ENCODE measurements at places on chromosomes 1 and 21.
A peak's percentile ranks its signal among the peaks of the same experiment; 100 is the strongest.

DNA sequence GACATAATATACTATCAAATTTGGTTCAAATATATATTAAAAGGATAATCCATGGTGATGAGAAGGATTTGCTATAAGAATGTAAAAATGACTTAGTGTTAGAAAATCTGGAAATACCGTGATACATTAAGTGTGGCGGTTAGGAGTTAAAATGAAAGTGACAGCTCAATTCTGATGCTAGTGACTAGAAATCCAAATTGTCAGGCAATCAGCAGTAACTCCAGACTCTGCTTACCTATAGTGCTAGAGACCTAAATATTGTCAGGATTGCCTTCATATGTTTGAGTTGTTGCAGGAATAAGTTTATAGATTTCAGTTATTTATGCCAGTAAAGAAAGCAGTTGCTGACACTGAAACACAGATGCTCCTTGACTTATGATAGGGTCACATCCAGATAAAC is 737.4 kb downstream of the MRPL39 start:
- DNase-seq, result no peak

DNA sequence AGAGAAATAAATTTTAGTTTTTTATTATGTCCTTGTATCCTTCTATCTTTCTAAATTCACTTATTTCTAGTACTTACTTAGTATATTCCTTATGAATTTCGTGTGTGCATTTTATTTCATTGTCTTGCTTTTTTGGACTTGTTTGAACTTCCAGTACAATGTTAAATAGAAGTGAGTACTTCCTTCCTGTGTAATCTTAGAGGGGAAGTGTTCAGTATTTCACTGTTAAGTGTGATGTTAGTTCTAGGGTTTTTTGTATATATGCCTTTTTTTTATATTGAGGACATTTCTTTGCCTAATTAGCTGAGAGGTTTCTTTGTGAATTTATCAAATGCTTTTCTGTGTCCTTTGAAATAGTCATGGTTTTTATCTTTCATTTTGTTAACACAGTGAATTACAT is 10.7 kb downstream of the LYPLAL1 start:
- no peak for DNase-seq

- DNase-seq, result no peak
These were observed 28.7 kb downstream of the PSMB4 start for GRCh38 chr1:151428068-151428467.

GRCh38 chr1:36918604-36919003 is 115.7 kb downstream of the GRIK3 start:
- DNase-seq, result no peak

DNA sequence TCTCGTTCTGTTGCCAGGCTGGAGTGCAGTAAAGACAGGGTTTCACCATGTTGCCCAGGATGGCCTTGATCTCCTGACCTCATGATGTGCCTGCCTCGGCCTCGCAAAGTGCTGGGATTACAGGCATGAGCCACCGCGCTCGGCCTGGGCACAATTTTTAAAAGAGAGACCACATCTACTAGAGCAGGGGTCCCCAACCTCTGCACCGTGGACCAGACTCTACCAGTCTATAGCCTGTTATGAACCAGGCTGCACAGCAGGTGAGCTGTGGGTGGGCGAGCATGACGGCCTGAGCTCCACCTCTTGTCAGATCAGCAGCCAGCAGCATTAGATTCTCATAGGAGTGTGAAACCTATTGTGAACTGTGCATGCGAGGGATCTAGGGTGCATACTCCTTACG is 20.8 kb downstream of the TNNT2 start:
- no peak for DNase-seq

GRCh38 chr1:8182034-8182761 is 135.7 kb upstream of the SLC45A1 start:
- DNase-seq, result no peak

- no peak for DNase-seq
These were observed 261.3 kb upstream of the CHRM3 start for GRCh38 chr1:239125027-239125426.

- no peak for DNase-seq
These were observed 16.7 kb upstream of the NADK start for GRCh38 chr1:1794999-1795398.

DNA sequence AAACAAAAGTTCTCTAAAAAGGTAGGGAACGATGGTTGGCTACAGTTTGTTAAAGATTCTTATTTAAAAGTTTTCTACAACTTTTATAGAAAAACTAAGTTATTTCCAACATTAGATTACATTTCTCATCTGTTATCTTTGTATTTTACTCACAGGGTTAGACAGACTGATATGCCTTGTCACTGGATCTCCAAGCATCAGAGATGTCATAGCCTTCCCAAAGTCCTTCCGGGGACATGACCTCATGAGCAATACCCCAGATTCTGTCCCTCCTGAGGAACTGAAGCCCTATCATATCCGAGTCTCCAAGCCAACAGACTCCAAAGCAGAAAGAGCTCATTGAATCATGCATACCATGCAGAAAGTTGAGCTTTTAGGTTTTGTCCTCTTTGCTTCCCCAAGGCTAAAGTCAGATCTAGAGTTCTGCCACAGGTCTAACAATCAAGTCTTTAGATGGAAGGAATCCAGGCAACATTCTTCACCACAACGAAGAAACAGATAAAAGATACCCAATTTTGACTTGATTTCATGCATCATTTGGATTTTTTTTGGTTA is 10.3 kb downstream of the GAS5 start:
- DNase-seq, result no peak

DNA sequence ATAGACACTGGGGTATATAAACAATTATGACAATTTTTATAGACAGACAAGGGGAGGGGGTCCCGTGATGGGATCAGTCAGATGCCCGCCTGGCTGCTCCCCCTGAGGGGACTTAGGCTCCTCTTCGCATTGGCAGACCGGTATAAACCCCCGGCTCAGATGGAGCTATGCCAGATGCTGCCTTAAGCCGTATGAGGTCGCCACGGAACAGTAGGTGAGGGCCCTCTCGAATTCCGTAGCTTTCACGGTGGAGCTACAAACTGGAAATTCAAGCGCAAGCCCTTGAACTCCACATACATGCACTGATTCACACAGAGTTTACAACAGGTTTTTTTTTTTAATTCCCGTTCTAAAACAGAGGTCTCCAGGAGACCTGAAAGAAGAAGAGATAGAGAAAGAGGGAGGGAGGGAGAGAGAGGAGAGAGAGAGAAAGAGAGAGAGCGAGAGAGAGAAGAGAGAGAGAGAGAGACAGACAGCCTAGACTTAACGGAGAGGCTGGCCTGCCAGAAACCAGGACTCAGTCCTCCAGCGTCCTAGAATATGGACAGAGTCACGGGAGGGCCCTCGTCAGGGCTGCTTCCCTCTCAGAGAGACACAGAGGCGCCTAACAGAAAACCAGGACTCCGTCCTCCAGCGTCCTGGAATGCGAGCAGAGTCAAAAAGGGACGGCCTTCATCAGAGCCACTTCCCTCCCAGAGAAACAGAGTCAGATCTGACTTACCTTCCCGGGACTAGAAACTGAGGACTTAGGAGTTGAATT is 24.4 kb upstream of the TMEM54 start:
- DNase-seq, result peak; percentile 36

GRCh38 chr1:230759369-230760065 is 12.3 kb downstream of the CAPN9 start:
- no peak for DNase-seq

DNA sequence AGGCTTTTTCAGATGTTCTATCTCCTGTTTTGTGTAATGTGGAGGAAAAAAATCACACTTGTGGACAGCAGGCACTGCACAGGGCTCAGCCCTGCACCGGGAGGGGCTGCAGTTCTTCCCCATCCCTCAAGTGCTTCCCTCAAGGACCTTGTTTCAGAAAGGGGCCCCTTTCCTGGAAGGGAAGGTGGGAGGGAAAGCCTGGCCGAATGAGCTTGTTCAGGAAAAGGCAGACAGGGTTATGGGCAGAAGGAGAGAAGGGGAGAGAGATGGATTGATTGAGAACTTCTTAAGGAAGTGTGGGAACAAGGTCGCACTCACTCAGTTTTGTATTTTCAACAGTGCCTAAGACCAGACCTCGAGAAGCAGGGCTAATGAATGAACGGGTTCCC is 41.2 kb downstream of the OLFML2B start:
- no peak for DNase-seq

GRCh38 chr1:162178432-162178831 is 108.9 kb downstream of the NOS1AP start:
- no peak for DNase-seq

- no peak for DNase-seq
These were observed 685.6 kb downstream of the AMY1C start for GRCh38 chr1:104435255-104435654.
